ENCODE measurements at places on chromosomes 2 and 18.

DNA sequence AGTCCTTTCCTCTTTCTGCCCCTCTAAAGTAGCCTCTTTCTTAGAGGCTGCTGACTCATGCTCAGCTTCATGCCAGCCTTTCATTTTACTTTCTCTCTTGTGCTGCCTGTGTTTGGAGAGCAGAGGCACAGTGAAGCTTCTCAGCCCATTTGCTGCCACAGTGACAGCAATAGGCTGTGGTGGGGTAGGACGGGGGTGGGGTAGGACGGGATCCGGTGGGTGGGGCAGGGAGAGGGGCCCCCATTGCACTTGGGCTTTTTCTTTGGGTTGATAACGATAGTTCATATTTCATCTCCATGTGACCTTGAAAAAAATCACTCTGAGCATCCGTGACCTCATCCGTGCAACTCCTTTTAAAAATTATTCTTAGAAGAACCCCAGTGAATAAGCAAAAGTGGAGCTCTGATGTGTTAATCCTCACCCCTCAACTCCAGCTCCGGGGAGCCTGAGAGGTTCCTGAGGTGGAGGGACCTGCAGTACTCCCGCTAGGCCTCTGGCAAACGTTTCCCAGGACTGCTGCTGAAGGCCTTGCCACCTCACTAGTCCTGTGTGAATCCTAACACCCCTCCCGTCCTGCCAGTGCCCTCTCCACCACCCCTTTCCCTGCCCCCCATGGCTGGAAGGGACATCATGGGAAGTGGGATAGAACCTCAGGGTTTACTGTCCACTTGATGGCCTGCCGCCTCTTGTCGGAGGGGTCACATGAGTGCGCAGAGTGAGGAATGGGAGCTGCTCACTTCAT is 70.8 kb downstream of the INPP4A start:
- peak; percentile 22 for DNase-seq

DNA sequence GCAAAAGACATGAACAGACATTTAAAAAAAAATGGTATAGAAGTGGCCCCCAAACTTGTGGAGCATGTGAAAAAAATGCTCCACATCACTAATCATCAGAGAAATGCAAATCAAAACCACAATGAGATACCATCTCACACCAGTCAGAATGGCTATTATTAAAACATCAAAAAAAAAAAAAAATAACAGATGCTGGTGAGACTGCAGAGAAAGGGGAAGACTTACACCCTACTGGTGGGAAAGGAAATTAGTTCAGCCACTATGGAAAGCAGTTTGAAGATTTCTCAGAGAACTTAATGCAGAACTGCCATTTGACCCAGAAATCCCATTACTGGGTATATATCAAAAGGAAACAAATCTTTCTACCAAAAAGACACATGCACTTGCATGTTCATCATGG is 164.8 kb downstream of the RIT2 start:
- no peak for DNase-seq

DNA sequence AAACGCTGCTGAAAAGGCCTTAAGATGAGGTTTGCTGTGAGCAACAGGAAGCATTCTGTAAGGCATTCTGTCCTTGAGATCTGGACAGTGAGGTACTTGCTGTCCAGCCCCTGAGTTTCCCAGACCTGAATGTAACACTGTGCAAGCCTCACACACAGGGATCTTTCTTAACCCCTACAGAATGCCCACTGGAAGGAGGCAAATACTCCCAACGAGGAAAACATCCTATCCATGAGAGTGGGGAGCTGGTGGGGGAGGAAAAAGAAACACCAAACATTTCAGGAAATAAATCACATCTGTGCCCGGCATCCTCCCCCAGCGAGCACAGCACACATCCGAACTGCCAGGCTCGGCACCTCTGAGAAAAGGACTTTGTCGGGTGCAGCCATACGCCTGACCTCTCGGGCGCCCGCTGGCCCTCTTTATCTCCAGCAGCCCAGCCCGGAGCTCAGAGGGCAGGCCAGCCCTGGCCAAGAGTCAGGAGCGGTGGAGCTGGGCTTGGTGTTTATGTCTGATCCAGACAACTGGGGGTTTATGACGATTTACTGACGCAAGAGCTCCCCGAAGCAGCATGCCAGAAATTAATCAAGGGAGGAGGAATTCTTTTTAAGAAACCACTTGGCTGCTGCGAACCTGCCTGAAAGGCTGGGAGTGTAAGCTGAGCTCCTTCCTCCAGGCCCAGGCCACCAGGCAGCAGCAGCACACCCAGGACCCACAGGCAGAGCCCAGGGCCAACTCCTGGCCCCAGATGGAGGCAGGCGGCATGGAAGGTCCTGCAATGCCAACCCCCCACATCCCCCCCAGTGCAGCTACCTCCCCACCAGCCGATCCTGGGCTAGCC is 72.2 kb downstream of the HDAC4 start:
- DNase-seq, result no peak

DNA sequence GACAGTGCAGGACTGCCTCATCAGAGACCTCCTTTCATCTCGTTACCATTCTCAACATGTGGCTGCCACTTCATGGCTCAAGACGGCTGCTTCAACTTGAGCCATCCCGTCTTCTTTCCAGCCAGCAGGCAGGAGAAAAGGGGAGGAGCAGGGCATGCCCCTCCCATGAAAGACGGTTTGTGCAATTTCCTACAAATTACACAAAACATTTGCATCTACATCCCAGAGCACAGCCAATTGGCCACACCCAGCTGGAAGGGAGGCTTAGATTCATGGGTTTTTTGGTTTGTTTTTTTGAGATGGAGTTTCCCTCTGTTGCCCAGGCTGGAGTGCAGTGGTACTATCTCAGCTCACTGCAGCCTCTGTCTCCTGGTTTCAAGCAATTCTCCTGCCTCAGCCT is 11.8 kb downstream of the UCN start:
- no peak for DNase-seq

DNA sequence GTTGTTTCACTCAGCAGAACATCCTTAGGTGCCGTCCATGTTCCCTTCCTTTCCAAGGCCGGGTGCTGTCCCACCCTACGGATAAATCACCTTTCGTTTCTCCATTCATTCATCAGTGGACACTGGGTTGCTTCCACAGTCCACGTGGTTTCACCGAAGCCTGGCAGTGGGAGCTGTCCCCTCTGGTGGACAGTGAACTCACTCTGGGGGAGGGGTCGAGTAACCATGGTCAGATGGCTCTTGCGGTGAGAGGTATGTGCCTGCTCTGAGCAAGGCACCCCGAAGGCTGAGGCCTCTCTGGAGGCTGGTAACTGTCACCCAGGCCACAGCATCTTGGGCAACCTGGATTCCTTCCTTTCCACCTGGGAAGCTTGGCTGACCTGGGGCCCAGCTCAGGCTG is 61.5 kb upstream of the TWIST2 start:
- no peak for DNase-seq

DNA sequence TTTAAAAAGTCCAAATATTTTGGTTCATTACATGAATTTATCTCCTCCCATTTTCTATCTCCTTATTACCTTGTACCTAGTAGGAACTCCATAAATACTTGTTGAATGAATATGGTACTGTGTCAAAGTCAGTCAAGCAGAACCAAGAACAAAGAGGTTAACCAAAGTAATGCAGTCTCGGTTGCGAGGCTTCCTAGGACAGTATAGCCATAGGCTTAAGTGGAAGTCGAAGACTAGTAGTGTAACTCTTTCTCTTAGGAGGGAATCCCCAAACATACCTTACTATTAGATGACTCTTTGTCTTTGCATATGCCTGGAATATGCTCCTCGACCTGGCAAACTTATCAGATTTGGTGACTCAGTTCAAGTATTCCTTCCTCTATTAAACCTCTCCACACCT is 4.8 kb downstream of the LIPT1 start:
- no peak for DNase-seq

DNA sequence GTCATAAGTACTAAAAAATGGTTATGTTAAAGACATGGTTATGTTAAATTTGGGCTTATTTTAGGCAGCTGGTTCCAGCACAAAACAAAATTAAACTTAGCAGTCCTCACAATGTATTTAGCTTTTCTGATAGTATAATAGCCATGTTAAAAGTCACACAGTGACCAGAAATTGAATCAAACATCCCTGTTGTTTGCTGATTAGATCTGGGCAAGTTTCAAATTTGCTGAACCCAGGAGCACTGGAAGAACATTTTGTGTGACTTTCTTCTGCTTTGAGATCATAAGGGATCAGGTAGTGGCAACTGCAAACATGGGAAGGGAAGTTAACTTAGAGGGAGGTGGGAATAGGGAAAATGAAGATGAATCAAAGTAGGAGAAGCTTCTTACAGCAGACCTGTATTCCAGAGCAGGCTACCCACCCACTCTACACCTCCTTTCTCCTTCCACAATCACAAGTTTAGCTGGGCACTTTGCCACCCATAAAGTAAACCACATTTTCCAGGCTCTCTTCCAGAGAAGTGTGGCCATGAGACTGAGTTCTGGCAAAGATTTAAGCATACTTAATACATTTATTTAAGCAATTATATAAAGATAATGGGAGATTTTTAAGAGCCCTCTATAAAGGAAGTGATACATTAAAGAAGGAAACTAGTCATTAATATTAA is 616.1 kb upstream of the LRATD1 start:
- no peak for DNase-seq

- DNase-seq, result no peak
Observed at GRCh38 chr18:3804336-3804735, 354.4 kb downstream of the TGIF1 start.

DNA sequence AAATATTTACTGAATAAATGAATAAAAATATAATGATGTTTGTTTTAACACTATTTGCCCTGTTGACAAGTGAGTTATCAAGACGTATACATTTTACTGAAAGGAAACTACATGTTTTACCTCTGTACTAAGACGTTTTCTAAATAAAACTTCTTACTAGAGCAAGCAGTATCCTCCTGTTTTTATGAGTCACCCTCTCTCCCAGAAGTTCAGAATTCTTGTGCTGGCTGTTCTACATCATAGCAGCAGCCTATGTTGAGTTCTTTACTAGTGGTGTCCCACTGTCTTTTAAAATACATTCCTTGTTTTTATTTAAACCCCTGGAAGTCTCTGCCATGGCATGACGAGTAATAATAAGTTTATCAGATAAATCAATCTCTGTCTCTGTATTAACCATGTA is 297.4 kb downstream of the CALCRL start:
- DNase-seq, result no peak

DNA sequence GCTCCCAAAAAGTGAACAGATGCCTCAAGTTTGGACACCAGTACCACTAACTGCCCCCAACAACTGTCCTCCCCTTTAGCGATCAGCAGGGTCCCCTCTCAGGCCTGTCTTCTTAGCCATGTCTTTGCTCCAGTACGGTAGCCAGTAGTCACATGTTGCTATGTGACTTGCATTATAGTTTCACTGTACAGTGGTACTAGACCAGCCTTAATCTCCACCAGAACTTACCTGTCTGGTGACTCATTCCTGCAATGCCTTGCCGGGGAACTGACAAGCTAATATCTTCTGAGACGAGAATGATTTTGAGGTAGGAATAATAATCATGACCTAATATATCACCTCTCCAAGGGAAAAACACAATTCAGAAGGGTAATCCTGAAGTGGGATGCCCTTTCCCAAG is 23.7 kb downstream of the ACMSD start:
- no peak for DNase-seq

DNA sequence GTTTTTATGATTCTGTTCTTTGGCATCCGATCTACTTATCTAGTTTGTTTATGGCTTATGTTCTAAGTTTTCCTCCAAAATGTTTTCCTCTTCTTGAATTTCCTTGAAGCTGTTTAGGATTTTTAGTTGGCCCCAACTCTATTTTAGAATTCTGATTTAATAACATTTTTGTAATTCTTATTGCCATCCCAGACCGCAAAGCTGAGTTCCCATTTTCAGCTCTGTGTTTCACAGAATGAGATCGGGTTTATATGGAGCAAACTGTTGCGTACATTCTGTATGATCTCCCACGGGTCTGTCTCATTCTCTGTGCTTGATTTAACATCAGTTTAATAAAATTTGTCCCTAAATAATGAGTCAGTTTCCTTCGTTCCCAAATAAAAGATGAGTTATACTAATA is 59.3 kb downstream of the DPP4 start:
- no peak for DNase-seq

DNA sequence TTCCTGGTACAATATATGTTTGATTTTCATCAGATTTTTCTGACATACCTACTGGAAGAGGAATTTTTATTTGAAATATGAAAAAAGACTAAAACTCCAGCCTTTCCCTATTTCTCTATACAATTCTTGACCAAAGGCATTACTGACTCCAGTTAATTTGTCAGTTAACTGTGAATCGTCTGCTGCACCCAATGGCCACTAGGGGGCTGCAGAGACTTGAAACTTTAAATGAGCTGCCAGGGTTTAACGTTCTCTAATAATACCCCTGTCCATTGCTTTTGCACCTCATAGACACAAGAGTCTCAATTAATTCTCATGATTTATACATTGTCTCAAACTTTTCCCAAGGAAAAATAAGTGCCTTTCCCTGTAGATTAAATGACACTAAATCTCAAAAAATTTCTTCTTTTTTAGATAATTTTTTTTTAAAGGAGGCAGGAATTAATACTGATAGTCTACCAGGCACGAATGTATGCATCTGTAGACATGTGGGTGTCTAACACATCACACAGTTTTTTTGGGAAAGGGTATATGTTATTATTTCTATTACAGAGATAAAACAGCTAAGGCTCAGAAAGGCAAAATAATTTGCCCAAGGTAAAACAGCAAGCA is 1.8 kb upstream of the ALK start:
- DNase-seq, result peak; percentile 42

DNA sequence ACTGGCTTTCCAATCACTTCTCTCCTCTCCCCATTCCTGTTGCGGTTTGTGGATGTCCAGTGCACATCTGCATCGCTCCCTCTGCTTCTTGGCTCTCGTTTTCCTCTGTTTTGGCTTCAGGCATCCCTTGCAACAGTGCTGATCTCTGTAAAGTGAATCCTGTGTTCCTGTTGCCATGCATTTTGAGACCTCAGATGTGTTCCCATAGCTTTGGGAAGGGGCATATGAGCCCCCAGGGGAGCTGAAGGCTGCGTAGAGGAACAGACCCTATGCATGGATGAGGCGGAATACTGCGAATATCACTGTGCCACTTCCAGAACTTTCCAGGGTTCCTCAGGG is 168.4 kb upstream of the HAAO start:
- no peak for DNase-seq

DNA sequence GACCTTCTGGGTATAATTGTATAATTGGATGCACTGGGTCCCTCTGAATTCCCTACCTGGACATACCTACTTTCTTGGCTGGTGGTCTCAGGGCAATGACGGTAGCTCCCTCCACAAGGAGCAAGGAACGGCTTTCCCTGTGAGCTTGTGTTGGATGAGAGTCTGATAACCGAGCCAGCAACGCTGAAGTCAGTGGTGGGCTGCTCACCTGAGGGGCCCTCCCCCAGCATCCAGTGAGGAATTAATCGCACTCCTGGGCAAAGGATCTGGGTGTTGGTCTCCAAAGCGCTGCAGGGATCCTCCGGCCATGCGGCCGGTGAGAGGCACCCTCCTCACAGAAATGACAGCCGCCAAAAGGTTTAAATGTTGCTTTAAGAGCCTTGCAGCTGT is 47.1 kb downstream of the LONRF2 start:
- no peak for DNase-seq

DNA sequence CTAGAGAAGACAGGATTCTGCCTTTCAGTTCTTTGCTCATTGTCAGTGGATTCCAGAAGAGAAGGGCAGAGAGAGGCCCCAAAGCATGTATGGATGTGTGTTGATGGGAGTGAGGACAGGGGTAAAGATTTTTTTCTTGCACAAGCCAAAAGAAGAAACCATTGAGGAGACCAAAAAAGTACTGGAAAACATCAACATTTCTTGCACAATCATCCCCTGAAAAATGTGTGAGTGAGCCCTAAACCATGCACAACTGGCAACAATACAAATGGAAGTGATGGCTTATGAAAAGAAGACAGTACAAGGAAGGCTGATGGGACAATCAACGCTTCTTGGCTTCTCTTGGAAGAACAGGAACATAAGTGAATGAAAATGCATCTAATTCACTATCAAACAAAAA is 5.6 kb upstream of the SMAD7 start:
- DNase-seq, result no peak
